ENCODE measurements at places on chromosomes 3 and 15.

DNA sequence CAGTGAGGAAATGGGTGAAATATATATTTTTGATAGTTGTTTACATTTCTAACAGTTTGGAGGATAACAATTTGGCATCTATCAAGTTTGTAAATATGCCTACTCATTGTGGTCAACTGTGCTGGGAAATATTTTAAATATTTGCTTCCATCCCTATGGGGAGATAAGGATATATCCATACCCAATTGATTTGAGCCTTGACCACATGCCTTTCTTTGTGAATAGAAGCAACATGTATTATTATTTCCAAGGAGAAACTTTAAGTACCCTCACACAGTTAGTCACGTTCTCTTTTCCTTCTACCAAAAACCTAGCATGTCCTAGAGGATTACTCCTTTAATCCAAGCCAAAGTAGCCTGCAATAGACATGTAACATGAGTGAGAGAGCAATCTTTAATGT, 245.4 kb upstream of the CBLB start:
- DNase-seq = no peak

GRCh38 chr3:127140501-127141460, 52.1 kb upstream of the PRR23E start:
- no peak for DNase-seq

DNA sequence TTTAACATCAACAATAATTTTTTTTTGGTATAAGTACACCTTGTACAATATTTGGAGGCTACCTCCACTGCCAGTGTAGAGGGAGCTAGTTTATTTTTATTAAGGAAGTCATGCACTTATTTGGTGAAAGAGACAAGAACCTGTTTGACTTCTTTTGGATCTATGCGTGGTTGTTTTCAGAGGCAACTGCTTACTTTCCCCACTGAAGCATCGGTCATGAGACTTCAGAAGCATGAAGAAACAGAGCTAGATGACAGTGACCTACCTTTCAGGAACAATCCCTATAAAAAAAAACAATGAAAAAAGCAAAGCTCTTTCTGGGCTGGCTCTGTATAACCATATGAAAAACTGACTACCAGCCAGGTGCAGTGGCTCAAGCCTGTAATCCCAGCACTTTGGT, 20.0 kb upstream of the ZNF148 start:
- DNase-seq = no peak

- peak; percentile 22 for DNase-seq
Measured at GRCh38 chr3:142501004-142501926, 53.4 kb upstream of the XRN1 start.

GRCh38 chr3:64160000-64160695, 65.1 kb downstream of the PRICKLE2 start:
- no peak for DNase-seq

- DNase-seq = no peak
Measured at GRCh38 chr3:22358334-22358733, 607.3 kb upstream of the ZNF385D start.

DNA sequence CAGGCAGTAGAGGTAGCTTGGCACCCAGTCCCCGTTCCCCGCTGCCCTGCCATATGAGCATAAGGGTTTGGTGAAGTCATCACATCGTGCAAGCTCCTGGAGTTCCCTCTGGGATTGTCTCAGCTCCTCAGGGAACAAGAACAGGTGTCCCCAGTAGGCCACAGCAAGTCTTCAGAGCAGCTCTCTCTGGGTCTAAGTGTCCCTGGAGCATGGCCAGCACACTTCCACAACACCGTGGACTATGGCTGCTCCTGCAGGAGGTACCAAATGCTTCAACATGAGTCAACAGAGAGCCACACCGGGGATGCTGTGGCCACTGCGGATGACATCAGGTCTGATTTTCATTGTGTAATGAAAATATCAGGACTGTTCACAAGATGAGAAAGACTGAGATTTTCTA, 23.1 kb downstream of the ABHD6 start:
- DNase-seq = no peak

- no peak for DNase-seq
Measured at GRCh38 chr3:41195946-41196345, 3.4 kb upstream of the CTNNB1 start.

GRCh38 chr15:62732078-62732477, 310.5 kb upstream of the TPM1 start:
- no peak for DNase-seq

DNA sequence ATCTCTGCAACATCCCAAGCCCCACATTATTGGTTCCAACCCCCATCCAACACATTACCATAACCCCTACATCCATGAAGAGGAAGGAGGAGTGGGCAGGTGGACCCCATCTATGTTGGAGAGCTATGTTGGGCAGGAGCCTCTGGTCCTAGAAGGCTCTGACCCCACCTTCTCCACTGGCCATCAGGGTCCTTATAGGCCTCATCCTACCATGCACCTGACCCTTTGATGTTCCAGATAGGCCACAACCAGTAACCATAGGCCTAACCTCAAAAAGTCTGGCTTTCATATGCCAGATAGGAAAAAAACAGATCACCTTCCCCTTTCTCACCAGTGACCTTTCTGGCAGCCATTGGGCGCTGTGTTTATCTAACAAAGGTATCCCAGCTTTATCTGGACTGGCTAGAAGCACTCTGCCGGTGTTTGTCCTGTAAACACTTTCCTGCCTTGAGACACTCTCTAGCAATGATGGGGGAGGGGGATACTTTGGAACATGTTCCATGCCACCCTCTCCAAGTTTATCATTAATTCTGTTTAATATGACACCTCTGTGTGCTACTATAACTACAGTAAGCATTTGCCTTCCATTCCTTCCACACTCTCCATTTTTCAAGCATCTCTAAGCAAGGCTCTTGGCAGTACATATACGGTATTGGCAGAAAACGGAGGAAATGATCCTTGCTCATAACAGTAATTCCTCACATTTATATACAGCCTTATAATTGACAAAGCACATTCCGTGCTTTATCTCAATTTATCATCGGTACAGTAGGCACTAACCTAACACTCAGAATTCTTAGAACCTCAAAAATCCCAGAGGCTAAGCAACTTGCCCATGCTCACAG, 377.1 kb downstream of the VPS13C start:
- DNase-seq = no peak

DNA sequence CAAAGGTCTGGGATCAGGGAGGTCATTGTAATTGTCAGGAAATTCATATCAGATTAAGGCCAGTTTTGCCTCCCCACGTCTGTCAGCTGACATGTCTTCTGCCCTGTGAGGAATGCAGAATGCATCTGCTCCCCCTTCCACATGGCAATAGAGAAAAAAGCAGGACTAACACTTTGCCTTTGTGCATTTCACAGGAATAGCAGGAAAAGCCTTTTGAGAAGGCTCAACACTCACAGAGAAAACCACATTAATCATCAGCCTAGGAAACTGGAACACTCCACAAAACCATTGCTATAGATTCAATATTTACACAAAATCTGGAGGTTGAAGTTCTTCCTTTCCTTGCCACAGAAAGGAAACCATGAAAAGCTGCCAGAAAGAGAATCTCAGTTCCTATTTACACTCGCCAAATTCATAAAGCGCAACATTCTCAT, 165.2 kb upstream of the HES1 start:
- DNase-seq = no peak

- DNase-seq = peak; percentile 77
Measured at GRCh38 chr3:55524565-55525244, 37.6 kb upstream of the WNT5A start.

DNA sequence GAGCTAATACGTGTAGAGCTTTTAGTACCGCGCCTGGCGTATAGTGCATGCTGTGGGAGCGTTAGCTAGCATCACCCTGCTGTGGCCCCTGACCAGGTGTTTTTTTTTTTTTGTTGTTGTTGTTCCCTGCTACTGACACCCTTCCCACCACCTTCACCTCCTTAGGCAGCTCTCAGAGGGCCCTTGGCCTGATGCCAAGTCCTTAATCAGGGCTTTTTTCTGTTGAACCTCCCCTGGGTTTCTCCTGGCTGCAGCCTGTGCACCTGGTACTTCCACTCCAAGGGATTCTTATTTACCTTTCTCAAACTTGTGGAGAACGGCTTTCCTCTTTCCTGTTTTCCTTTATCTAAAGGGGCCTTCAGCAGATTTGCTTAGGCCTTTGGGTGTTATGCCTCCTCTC, 53.3 kb downstream of the SLC7A14 start:
- DNase-seq = no peak

DNA sequence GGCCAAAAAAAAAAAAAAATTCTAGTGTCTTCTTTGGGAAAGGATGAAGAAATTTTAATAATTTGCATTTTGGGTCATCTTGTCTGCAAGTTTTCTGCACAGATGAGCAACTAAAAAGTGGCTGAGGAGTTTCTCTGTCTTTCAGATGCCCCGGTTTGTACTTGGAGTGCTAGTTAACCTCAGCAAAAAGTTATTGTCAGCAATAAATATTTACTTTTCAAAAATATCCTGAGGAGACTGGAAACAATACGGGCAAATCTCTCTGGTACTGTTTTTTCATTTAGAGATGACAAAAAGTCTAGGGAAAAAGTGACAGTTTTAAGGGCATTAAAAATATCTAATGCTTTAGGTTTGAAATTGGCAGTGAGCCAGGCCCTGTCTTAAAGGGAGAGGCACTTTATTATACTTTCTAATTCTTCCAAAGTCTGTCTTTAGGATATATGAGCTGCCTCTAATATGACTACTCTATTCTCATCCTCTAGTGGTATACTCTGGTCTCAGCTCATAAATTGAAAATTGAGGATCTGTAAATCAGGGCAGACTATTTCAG, 436.0 kb upstream of the NR2F2 start:
- no peak for DNase-seq

GRCh38 chr3:106157411-106157810, 288.6 kb upstream of the CBLB start:
- peak; percentile 34 for DNase-seq

- DNase-seq = no peak
Measured at GRCh38 chr15:69668039-69668705, 215.6 kb downstream of the RPLP1 start.

DNA sequence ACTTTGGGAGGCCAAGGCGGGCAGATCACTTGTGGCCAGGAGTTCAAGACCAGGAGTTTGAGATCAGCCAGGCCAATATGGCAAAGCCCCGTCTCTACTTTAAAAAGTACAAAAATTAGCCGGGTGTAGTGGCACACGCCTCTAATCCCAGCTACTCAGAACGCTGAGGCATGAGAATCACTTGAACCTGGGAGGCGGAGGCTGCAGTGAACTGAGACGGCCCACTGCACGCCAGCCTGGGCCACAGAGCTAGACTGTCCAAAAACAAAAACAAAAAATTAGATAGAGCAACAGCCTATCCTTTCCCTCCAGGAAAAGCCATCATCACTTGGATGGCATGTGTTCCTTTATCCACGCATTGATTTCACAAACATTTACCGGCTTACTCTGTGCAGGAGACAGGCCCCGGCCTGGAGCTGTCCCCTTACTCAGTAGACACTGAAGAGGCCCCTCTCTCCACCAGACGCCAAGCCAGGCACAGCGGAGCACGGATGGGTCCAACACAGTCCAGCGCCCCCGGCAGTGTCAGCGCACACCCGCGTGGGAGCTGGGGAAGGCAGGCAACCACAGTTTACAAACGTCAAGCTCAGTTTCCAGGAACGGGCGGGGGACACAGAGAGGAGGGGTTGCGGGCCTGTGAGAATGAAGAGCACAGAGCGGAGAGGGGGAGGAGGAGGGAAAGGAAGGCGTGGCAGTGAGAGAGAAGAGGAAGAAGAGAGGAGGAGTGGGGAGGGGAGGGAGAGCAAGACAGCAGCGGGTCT, 3.1 kb downstream of the GP5 start:
- no peak for DNase-seq

DNA sequence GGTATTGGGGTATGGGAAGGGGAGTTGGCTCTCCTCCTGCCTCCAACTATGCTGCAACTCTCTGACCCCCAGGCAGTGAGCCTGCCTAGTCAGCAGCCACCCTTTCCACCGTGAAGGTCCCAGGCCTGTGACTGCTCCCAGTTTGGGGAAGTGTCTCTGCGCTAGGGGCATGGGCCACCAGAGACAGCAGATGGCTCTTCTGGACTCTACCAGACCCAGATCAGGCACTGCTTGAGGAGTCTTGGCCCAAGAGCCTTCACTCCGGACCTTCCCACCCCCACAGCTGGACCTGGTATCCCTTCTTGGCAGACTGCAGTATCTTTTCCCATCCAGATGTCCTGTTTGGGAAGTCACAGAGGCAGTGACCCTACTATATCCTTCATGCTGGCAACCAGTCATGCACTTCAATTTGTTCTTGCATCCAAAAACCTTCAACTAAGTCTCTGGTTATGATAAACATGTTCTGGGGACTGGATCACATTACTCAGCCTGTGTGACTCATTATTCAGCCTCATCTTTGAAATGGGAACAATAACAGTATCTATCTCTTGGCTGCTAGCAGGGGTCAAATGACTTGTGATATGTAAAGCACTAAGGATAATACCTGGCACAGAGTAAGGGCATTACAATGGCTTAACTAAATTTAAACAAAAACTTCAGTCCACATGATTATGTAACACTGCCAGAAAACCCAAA, 62.7 kb downstream of the POMGNT2 start:
- no peak for DNase-seq

DNA sequence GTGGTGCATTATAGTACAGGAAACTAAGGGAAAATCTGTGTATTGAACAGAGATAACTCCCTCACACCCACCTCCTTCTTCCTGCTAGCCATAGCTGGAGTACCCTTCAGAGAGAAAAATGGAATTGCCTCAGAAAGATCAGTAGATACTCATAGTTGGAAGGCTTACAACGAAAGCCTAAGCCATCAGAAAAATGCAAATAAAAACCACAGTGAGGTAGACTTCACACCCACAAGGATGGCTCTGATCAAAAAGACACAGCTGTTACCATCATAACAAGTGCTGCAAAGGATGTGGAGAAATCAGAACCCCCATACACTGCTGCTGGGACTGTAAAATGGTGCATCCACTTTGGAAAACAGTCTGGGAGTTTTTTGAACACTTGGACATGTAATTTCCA, 7.4 kb upstream of the DLG1 start:
- DNase-seq = no peak

DNA sequence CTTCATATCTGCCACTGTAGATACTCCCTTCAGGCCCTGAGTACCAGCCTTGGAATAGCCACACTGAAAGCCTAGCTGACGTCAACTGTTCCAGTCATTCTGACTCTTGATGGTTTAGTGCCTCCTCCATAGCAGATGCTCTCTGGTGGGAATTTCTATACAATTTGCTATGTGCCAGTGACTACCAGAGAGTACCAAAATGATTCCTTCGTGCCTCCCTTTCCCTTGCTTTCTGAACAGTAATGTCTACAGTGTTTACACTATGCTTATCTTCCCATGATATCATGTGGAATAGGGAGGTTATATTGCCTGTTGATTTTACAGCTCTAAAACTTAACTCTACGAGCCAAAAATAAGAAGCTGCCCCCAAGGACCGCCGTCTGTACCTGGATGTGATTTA, 109.7 kb upstream of the GMNC start:
- DNase-seq = no peak

- no peak for DNase-seq
Measured at GRCh38 chr3:139940622-139941021, 5.6 kb downstream of the CLSTN2 start.

GRCh38 chr3:86923071-86923491, 67.9 kb downstream of the VGLL3 start:
- no peak for DNase-seq
